ENCODE measurements at places on chromosomes 5 and 9.

DNA sequence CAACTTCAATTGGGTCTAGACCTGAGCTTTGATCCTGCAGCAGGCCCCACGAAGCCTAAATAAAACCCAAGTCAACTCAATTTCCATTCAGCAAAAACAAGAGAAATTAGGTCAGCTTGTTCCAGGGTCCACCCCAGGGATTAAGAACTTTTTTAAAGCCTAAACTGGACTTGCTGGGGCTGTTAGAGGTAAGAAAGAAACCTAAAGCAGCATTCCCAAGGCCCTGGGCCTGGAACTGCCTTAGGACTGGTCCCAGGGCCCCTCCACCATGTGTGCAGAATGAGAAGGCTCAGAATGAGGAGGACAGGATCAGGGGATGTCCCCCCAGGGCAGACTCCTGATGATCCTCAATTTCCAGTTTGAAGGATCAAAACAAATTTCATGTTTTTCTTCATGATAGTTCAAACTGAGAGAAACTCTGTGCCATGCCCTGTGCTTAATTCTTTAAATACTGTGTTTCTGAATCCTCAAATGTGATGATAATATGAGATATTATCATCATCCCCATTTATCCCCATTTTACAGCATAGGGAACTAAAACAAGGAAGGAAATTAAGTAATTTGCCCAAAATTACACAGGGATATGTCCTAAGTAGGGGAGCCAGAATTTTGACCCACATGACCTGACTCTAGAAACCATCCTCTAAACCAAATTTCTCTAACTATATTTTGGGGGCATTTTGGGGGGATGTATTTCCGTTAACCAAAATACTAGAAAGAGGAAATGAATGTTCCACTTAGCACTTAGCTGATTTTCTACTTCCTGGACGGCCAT is 64.5 kb downstream of the DENND1A start:
- ATAC-seq, result no peak

DNA sequence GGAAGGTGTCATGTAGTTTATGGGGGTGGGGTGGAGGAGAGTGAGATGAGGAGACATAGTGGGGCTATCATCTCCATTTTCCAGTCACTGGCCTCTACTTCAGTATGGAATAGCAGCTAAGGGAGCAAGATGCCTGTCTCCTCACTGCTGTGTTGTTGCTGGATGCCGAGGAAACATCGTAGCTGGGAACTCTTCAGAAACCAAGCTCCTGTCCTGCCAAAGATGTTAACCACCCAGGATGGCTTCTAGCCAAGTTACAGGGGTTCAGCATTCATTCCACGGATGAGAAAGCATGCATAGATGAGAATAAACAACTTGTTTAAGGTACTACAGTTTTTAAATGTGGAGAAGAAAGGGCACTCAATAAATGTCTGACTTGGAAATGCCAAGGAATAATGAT is 226.5 kb downstream of the ASTN2 start:
- no peak for ATAC-seq

DNA sequence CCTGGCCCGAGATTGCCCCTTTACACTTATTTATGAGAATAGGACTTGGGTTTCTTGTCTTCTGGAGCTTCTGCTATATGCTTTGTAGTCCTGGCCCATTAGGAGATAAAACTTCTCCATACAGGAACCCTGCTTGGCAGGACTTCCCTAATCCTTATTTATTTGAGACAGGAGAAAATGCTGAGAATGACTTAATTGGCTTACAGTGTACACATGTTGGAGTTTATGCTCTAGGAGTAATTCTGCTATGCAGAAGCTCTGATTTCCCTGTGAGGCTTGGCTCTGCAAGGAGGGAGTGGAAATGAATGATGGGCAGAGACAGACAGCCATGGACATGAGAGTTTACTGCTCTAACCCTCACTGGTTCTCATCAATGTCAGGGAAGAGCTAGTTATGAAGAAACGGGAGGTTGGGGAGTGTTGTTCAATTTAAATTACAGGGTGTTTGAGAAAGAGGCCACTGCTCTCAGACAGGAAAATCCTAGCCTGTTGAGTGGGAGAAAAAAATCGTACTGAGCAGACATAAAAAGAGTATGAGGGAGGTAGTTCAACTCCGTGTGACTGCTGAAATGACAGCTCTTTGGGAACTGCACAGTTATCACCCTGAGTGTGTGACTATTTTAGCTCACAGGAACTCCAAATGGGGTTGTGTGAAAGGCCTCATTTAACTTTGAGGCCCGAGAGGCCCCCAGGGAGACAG is 37.5 kb downstream of the ACTBL2 start:
- ATAC-seq, result no peak

DNA sequence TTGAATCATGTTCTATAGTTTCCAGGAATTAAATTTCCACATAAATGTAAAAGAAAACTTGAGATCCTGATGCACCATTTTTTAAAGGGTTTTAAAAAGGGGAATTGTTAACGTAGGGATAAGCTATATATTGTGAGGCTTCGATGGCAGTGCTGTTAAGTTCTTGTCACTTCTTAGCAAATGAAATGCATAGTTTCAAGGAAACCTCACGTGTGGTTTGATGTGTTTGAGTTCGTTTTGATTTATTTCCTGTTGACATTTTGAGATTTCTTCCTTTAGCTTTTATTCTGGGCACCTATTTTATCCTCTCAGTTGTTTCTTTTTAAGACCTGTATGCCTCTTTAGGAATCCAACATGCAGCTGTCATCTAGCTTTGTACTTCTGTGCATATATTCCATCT is 301.0 kb downstream of the DOCK8 start:
- ATAC-seq, result no peak

- no peak for ATAC-seq
Observed at GRCh38 chr5:100799166-100799565, 103.9 kb downstream of the ST8SIA4 start.

- ATAC-seq, result no peak
Observed at GRCh38 chr9:133645021-133645765, 9.0 kb downstream of the DBH start.

GRCh38 chr9:99722877-99723276 is 98.8 kb upstream of the NR4A3 start:
- ATAC-seq, result no peak

DNA sequence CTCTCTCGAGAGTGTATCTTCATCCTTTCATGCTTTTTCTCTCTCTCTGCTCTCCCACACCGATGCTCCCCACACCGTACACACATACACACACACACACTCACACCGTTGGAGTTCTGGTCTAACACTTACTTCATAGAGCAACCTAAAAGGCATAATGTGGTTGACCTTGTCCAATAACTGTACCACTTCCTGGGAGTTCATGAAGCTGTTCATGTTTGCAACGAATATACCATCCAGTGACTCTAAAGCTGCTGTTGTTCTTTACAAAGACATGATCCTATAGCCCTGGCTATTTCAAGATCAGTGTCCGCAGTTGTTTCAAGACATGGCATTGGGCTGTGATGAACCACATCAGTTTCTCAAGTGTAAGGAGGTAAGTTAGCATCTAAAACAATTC is 10.0 kb downstream of the MEF2C start:
- no peak for ATAC-seq

DNA sequence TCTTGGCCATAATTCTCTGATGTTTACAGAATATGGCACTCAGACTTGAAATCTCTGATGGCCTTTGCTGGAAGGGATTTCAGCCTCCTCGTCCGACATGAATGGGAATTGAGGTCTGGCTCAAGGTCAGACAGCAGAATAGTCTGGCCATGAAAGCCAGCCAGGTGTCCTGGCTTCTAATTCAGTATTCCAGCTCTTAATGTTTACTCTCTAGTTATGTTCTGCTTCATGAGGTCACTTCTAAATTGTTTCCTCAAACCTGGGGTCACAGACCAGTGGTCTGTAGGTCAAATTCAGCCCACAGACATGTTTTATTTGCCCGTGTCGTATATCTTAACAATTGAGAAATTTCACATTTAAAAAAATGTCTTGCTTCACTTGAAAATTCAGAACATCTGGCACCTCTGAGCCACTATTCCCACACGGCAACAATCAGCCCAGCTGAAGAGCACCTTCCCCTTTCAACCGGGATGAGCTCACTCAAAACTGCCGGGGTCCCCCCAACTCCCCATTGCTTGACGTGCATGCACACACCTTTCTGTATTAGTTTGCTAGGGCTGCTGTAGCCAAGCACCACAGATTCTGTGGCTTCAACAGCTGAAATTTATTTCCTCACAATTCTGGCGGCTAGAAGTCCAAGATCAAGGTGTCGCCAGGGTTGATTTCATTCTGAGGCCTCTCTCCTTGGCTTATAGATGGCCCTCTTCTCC is 243.5 kb downstream of the ENC1 start:
- ATAC-seq, result no peak

GRCh38 chr9:1047591-1048230 is 2.4 kb upstream of the DMRT2 start:
- ATAC-seq, result no peak

- no peak for ATAC-seq
Observed at GRCh38 chr5:133969654-133970324, 1.4 kb upstream of the C5orf15 start.

DNA sequence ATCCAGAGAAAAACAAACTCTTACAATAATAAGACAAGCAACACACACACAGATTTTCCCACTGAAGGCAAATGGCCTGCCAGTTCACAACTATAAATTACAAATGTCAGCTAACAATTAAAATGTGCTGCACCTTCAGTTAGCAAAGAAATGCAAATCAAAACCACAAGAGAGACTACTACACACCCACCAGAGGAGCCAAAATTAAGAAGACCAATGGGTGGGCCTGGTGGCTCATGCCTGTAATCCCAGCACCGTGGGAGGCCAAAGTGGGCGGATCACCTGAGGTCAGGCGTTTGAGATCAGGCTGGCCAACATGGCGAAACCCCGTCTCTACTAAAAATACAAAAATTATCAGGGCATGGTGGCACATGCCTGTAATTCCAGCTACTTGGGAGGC is 15.1 kb upstream of the IPPK start:
- ATAC-seq, result no peak

DNA sequence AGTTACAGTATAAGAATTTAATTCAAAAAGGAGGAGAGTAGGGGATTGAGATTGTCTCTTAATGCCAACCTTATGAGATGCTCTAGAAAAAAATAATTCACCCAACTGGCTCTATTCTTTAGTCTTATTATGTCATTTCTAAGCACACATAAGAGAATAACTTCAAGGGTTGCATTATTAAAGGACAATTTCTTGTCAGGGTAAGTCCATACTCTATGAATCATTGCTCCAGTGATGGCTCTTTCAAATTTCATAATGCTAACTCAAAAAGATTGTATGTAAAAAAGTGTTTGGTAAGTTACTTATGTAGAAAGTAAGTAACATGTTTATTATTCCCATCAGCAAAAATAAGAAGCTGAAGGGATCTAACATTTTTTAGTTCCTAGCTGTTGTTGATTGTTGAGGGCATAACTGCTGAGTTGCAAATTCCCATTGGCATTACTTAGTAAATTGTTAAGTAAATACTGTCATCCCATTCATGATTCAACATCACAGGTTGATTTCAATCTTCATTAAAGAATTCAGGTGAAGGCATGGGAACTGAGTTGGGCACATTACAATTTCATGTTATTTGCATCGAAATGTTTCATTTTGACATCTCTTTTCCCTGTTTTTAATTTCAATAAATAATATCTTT is 28.6 kb downstream of the ALDH1A1 start:
- ATAC-seq, result no peak

DNA sequence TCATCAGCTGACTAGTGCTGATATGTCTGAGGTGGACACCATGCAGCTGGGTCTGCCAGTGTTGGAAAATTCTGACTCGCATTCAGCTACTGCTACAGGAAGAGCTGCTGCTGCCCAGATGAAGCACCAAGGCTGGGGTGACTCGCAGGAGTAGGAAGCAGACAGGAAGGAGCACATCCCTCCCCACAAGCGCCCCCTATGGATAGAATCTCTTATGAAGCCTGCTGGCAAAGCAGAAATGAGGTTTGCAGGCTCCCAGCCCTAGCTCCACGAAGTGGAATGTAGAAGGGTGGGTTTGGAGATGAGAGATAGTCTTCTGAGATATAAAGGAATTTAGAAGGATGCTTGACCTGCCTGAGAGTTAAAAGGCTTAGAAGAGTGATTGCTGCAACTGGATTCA is 443.0 kb downstream of the ACTL7B start:
- no peak for ATAC-seq

- ATAC-seq, result no peak
Observed at GRCh38 chr5:25362799-25363198, 718.0 kb upstream of the CDH10 start.

GRCh38 chr5:141434006-141434405 is 3.7 kb downstream of the PCDHGA12 start:
- no peak for ATAC-seq

DNA sequence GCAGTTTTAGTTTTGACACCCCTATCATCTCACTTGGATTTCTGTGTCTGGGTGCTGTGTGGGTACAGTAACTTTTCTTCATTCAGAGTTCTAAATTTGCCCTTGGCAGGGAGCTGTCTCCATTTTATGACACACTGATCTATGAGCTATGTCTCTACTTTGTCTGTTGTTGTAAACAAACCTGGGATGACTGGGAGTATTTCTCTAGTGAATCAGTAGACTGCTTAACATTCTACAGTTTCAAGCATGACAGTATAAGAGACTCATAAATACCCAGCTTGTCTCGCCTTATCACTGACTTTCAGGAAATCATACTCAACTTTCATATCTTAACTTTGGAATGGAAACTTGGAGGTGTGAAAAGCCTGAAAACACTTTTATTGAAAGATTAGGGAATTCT is 212.1 kb upstream of the NUDT12 start:
- no peak for ATAC-seq

- no peak for ATAC-seq
Observed at GRCh38 chr9:123080444-123080843, 47.0 kb downstream of the GPR21 start.

GRCh38 chr5:74413403-74414048 is 227.0 kb downstream of the ENC1 start:
- no peak for ATAC-seq

DNA sequence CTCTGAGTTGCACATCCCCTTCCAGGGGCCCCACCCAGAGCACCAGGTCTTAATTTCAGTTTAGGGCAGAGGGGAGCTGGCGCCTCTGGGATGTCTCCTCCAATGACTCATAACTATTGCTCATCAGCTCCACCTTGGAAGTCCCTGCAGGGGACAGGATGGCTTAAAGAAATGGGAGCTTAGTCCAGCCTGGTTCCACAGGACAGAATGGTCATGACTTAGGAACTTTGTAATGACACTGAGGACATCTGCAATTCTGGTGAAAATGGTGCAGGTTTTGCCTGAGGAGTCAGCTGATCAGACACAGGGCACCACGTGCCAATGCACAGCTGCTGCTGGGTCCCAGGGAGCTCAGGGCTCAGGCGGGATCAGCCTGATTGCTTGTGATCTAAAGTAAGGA is 16.4 kb upstream of the PPP1R26 start:
- peak; percentile 96 for ATAC-seq

- peak; percentile 87 for ATAC-seq
Observed at GRCh38 chr9:107784235-107784958, 294.8 kb upstream of the KLF4 start.
